ENCODE measurements at places on chromosomes 7 and 10. TPM values are rescaled to one million over a fixed set of nuclear protein-coding genes. Genes with fewer than 3 reads are reported as not detected.
A peak's percentile ranks its signal among the peaks of the same experiment; 100 is the strongest.

GRCh38 chr10:33084453-33084852 lies 126.4 kb upstream of the ITGB1 start:
- H3K27ac ChIP-seq: no peak overlapping the region
- no peak for DNase-seq
- H3K4me1 ChIP-seq: no peaks in the 10 kb centered on the region
- H3K27me3 ChIP-seq: no peaks in the 10 kb centered on the region

The ARMS2 gene
- total RNA-seq: 1.1 TPM

- no peaks in the 10 kb centered on the region for H3K36me3 ChIP-seq
- no peak overlapping the region for H3K4me3 ChIP-seq
Observed at GRCh38 chr10:116886772-116887171, 37.5 kb downstream of the ENO4 start.

DNA sequence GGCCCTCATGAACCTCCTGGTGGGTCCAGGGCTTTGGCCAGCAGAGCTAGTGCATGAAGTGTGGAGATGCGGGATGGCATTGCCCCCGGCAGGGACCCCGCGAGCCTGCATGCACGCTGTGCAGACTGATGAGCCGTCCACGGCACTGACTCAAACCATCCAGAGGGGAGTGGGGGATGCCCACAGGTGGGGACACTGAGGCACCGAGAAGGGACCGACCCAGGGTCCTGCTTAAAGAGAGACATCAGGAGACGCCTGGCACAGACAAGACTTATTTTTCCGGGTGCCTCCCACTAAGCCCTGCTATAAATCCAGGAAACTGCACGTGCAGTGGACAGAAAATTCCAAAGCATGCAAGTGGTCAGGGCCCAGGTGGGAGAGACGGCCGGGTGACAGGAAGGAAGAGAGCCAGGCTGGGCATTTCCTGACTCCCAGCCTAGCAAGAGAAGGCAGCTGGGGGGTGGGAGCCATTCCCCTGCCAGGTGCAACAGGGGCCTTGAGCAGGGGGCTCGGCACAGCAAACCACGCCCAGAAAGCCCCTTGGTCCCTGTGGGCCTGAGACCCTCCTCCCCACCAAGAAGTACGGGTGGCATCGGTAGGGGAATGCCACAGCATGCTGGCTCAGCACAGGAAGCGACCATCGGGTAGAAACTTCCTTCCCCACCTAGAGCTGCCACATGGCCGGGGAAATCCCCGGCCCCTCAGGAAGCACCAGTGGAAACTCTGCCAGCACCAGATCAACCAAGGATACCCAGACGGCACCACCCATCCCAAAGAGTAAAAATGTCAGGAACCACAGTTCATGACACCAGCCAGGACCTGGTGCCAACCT lies 91.5 kb downstream of the FOXL3 start:
- no peaks in the 10 kb centered on the region for H3K4me1 ChIP-seq
- H3K27me3 ChIP-seq: no peaks in the 10 kb centered on the region
- no peaks in the 10 kb centered on the region for H3K36me3 ChIP-seq
- H3K4me3 ChIP-seq: no peak overlapping the region
- DNase-seq: no peak

- DNase-seq: no peak
- no peaks in the 10 kb centered on the region for H3K4me1 ChIP-seq
- no peak overlapping the region for H3K27ac ChIP-seq
- no peaks in the 10 kb centered on the region for H3K27me3 ChIP-seq
- H3K36me3 ChIP-seq: no peaks in the 10 kb centered on the region
Observed at GRCh38 chr7:41238851-41239331, 464.0 kb downstream of the INHBA start.

The TMEM236 gene
- total RNA-seq: 0.45 TPM

The LLCFC1 gene
- total RNA-seq: 6.4 TPM

The TFEC gene
- 0.32 TPM for total RNA-seq

DNA sequence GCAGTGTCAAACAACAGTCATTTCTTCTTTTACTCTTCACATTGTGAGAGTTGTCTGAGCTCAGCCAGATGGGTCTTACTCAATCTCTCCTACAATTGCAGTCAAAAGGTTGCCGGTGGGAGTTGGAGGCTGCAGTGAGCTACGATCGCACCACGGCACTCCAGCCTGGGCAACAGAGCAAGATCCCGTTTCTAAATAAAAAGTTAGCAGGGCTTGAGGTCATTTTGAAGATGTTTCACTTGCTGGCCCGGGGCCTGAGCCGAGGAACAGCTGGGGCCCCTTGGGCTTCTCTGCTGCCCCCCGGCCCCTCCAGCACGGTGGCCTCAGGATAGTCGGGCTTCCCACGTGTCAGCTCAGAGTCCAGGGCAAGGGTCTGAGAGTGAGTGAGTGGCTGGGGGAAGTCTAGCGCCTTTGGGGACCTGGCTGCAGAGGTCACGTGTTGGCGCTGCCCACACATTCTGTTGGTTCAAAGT lies 40.4 kb downstream of the GTF2IRD1 start:
- no peaks in the 10 kb centered on the region for H3K36me3 ChIP-seq
- no peak for DNase-seq
- H3K27ac ChIP-seq: no peak overlapping the region
- H3K4me3 ChIP-seq: no peak overlapping the region
- H3K27me3 ChIP-seq: no peaks in the 10 kb centered on the region
- no peaks in the 10 kb centered on the region for H3K4me1 ChIP-seq

The EMX2 gene
- 0.05 TPM for total RNA-seq

DNA sequence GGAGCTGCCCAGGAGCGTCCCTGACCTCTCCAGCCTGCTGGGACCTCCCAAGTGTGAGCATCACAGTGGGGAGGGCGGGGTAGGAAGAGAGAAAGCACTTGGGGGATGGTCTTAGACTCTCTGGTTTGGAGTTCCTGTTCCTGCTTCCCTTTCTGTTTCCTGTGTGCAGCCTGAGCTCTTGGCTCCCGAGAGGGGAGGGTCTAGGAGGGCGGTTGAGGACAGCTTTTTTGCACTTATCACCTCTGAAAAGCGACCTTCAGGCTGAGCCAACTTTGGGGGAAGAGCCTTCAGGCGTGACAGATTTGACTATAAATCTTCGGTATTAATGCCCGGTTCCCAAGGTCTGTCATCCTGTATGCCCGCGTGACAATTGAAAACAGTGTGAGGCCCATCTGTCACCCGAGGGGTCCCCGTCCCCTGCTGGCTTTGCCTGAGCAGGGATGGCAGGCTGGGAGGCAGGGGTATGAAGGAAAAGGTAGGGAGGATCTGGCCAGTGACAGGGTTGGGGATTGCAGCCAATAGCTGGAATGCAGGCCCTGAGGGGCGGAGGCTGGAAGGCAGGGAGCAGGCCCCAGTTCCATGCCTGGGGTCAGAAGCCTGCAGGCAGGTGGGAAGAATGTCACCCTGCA lies 78.6 kb downstream of the CDH23 start:
- H3K4me1 ChIP-seq: no peaks in the 10 kb centered on the region
- no peaks in the 10 kb centered on the region for H3K36me3 ChIP-seq
- no peak overlapping the region for H3K4me3 ChIP-seq
- no peak overlapping the region for H3K27ac ChIP-seq

The C10orf67 gene
- 1.0 TPM for total RNA-seq

DNA sequence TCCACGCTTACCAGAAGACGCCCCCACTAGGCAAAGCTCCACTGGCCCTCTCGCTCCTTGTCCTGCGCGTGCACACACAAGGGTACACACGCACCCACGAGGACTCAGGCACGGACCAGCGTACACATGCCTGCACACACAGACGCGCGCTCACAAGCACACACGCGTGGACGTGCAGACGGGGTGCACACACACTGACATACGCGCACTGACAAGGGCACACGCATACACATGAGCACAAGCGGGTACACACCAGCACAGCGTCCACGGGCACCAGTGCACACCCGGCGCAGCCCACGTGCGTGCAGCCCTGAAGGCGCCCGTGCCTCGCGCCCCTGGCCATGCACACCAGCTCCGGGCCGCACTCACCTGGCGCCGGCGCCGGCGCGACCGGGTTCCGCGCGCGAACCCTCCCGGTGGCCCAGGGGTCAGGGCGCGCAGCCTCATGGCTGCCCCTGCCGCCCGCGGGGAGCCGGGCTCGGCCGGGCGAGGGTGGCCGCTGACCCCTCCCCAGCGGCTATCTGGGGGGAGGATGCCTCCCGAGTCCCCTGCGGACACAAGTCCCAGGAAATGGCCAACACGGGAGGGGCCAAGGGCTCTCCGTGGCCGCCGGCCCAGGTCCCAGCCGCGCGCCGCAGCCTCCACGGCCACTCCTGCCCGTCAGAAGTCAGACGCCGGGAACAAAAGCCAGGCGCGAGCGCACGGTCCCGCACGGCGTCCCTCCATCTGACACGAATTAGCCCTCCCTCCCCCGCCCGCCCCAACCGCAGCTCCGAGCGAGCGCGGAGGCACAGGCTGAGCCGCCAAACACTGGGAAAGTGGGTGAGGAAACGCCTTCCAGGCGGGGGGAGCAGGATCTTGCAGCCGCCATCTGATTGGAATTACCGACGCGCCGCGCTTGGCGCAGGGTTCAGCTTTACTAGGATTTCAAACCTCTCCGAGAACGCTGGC lies 45.0 kb downstream of the TNS3 start:
- peak overlapping the region; percentile 36 for H3K4me3 ChIP-seq
- H3K4me1 ChIP-seq: peaks cover 3% of the 10 kb centered on the region
- no peaks in the 10 kb centered on the region for H3K36me3 ChIP-seq
- no peaks in the 10 kb centered on the region for H3K27me3 ChIP-seq
- DNase-seq: peak; percentile 48
- no peak overlapping the region for H3K27ac ChIP-seq

- no peak overlapping the region for H3K4me3 ChIP-seq
- no peaks in the 10 kb centered on the region for H3K4me1 ChIP-seq
- H3K36me3 ChIP-seq: no peaks in the 10 kb centered on the region
- H3K27me3 ChIP-seq: no peaks in the 10 kb centered on the region
- H3K27ac ChIP-seq: no peak overlapping the region
- DNase-seq: no peak
Observed at GRCh38 chr7:55309040-55309991, 55.8 kb upstream of the LANCL2 start.

The PDZD7 gene
- total RNA-seq: 0.82 TPM

GRCh38 chr10:90227786-90228185 lies 526.4 kb downstream of the KIF20B start:
- no peak overlapping the region for H3K4me3 ChIP-seq
- no peak for DNase-seq
- no peaks in the 10 kb centered on the region for H3K4me1 ChIP-seq
- no peaks in the 10 kb centered on the region for H3K36me3 ChIP-seq
- H3K27ac ChIP-seq: no peak overlapping the region

- H3K36me3 ChIP-seq: no peaks in the 10 kb centered on the region
- no peak for DNase-seq
- H3K4me1 ChIP-seq: no peaks in the 10 kb centered on the region
- no peak overlapping the region for H3K4me3 ChIP-seq
Observed at GRCh38 chr10:288316-289200, 153.3 kb downstream of the ZMYND11 start.

- no peak overlapping the region for H3K27ac ChIP-seq
- H3K4me3 ChIP-seq: no peak overlapping the region
- H3K36me3 ChIP-seq: no peaks in the 10 kb centered on the region
- no peak for DNase-seq
Observed at GRCh38 chr10:61329854-61330253, 123.3 kb downstream of the TMEM26 start.

The TMEM229A gene
- total RNA-seq: 51.7 TPM

- H3K27ac ChIP-seq: no peak overlapping the region
- no peak overlapping the region for H3K4me3 ChIP-seq
- H3K4me1 ChIP-seq: no peaks in the 10 kb centered on the region
- peak; percentile 32 for DNase-seq
- H3K27me3 ChIP-seq: no peaks in the 10 kb centered on the region
- H3K36me3 ChIP-seq: no peaks in the 10 kb centered on the region
Observed at GRCh38 chr10:131726076-131726880, 174.5 kb upstream of the PPP2R2D start.
